NCI-H187 (cell line): ENCODE measurements at places on chromosomes 16 and 17.

- no peak for DNase-seq
Observed at GRCh38 chr17:50169121-50169764, 3.4 kb downstream of the SGCA start.

DNA sequence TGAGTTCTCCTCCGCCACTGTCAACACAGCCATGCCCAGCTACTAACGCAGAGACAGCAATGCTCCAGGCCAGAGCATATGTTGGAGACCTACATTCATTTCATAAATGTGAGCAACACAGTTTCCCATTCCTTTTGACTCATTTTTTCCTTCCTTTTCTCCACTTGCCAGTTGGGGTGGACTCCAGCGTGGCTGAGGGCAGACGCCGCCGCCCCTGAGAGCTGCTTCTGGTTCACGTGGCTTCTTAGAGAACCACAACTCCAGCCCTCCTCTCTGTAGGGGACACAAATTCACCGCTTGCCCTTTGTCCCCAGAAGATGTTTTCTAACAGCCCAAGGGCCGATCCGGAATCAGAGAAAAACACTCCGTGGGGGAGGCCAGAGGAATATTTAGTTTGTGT lies 45.8 kb upstream of the ZCCHC14 start:
- DNase-seq: no peak

- no peak for DNase-seq
Observed at GRCh38 chr16:46717692-46718091, 28.2 kb downstream of the ORC6 start.

- no peak for DNase-seq
Observed at GRCh38 chr16:19722269-19722952, 4.3 kb downstream of the IQCK start.

DNA sequence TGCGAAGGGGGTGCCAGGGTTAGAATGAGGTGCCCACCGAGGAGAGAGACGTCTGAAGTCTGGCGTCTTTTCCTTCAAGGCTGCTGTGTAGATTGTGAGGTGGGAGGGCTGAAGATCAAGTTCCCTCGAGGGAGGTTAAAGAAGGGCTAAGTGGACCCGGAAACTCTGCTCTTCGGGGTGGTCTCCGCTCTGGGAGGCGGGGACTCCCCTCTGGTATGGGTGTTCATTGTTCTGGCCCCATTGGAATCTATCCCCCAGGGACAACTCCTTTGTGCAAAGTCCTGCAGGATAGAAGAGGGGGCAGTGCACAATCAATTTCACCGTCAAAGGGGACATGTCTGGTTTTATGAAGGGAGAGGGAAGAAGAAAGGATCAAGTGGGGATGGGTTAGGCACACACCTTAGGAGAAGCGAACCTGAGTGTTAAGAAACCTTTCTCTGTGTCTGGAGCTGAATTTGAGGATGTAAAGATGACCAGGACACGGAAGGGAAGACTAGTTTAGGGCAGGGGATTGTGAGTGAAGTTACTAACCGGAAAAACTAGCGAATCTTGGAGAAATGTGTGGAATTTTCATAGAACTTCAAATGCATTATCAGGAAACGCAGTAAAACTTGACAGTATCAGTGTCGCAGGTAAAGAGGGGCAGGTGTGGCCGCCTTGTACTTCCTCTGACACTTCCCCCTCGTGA lies 809 bp upstream of the RAB34 start:
- DNase-seq: no peak

DNA sequence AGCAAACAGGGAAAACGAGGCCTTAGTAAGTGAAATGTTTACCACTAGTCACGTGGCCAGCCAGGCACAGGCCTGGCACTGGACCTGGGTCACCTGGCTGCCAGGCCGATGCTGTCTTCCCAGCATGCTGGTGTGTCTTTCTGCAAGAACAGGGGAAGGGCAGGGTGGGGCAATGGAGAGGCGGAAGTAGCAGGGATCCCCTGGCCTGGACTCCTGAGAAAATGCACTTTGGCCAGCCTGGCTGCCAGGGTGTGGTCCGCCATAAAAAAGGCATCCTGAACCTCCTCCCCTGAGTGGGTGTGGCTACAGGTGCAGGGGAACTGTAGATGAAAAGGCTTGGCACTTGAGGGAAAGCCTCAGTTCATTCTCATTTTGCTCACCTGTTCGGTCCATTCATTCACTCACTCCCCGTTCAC lies 1.0 kb upstream of the ANKRD40CL start:
- DNase-seq: peak; percentile 27
